ENCODE measurements at places on chromosomes 11 and 22.

GRCh38 chr11:125256541-125257189, 92.1 kb downstream of the PKNOX2 start:
- no peak for DNase-seq

- DNase-seq: no peak
Measured at GRCh38 chr22:46219636-46220035, 30.5 kb downstream of the CDPF1 start.

GRCh38 chr11:66762088-66762487, 33.1 kb upstream of the SPTBN2 start:
- no peak for DNase-seq

DNA sequence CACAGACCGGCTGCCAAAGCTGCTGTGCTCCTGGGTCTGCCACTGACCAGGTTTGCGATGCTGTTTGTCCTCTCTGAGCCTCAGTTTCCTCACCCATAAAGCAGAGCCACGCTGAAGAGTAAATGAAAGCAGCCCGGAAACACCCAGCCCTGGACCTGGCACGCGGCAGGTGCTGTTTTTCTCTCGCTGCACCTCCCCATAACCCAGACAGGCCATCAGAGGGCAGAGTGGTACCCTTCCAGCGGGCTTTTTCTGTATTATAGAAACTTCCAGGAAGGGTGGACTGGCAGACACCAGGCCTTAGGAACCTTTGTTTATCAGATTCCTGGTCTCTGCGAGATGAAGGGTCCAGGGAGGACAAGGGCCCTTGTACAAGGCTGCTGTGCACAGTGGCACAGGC, 17.9 kb upstream of the FGF19 start:
- no peak for DNase-seq
